DMS 273 treated with DMSO at 0.1 percent for 48 hours (cell line): ENCODE measurements at places on chromosomes 12 and 14.

- DNase-seq, result no peak
These were observed 18.3 kb downstream of the PLEKHG7 start for GRCh38 chr12:92721130-92721529.

DNA sequence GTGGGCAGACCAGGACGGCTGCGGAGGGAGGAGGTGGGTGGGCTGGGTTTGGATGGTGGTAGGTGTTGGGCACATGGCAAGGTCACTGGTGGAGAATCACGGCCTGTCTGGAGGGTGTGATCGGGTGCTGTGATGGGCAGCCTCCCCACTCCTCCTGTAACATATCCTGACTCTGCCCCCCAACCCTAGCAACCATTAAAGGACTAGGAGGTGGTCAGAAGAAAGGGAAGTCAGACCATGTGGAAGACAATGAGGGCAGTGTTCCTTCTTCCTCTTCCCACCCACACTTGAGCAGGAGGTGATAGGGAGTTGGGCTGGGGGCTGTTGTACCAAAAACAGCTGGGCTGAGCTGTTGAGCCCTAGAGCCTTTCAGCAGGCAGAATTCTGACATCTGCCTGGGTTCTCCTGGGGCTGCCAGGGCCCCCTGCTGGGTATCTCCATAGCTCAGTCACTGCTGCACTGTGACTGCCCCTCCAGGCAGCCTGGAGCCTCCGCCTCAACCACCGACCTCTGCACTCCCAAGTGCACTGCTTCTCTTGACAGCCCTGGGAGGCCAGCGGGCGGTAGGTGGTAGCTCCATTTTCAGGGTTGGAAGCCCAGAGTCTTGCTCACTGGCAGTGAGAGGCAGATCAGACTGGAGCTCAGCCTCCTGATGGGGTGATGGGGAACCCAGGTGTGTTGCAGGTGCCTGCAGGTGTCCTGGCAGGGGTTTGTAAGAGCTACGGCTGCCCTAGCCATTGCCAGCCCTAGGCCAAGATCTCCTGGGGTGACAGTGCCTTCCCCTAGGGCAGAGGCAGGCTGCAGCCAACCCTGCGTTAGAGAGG lies 15.4 kb downstream of the VASH1 start:
- DNase-seq, result no peak

DNA sequence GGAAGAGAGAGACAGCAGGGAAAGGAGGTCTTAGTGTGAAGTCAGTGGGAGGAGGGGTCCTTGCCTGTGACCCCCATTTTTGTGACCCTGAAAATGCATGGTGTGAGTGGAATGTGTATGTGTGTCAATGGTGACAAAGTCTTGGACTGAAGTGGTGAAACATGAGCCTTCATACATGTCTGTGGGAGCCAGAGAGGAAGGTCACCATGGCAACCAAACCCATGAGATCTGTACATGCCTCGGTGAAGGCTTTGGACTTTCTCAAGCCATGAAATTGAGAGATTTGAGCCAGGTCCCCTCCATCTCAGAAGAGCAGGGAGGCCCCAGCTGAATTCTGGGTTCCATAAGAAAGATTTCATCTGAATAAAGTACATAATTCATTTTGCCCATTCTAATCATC lies 108.7 kb downstream of the TTC8 start:
- peak; percentile 31 for DNase-seq

DNA sequence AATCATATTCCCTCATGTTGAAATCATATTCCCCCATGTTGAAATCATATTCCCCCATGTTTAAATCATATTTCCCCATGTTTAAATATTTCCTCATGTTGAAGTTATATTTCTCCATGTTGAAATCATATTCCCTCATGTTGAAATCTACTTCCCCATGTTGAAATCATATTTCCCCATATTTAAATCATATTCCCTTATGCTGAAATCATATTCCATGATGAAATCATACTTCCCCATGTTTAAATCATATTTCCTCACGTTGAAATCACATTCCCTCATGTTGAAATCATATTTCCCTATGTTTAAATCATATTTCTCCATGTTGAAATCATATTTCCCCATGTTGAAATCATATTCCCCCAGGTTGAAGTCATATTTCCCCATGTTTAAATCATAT lies 34.6 kb upstream of the ADGRD1 start:
- DNase-seq, result no peak

- DNase-seq, result no peak
These were observed 8.5 kb upstream of the FZD10 start for GRCh38 chr12:130153803-130154202.

GRCh38 chr12:1848745-1849144 lies 28.4 kb downstream of the LRTM2 start:
- peak; percentile 13 for DNase-seq

DNA sequence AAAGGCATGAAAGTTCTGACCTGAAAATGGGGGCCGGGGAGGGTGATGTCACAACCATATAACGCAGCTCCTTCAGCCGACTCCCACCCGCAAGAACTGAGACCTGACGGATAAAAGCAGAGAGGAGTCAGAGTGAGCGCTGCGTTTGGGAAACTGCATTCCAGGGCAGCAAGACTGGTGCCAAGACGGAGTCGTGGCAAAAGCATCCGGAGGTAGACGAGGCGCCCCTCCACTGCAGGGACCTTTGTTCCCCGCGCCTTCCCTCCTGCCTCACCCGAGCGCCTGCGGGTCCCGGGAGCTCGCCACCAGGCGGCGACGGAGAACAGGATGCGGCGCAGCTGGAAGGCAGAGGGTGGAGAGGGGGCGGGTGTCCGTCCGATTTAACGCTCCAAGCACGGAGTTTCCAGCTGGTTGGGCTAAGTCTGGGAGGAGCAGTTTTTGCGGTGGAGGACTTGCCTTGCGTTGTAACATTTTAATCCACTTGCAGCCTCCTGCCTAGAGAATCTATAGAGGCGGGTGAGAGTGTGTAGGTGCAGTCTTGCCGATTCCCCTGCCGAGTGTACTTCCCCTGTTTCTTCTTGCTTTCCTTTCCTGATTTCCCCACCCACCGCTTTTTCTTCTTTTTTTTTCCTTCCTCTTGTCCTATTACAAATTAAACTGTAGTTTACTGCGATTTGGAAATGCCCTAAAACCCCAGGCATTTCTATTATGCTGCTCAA lies 1.2 kb upstream of the CPNE8 start:
- no peak for DNase-seq
